Neural crest cell (in vitro differentiated cells): ENCODE measurements at places on chromosomes 2 and 18. TPM values are rescaled to one million over a fixed set of nuclear protein-coding genes. Genes with fewer than 3 reads are reported as not detected.

Gene MC5R
- not detected in 2 replicates for total RNA-seq

DNA sequence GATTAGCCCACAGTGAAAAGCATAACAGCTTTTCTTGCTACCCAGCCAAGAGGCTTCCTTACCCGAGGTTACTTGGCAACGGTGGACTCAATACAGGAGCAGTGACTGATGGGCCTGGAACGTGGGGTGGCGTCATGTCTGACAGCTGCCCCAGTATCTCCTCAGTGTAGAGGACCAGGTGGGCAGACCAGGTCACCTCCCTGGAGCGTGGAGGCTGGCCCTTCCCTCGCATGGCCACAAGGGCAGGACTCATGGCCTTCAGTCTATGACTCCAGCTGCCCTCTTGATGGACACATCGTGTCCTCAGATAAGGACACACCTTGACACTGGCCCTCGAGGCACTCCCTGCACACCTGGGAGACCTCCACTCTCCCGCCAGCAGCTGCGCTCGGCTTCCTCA, 6.4 kb downstream of the ASPRV1 start:
- H3K4me1 ChIP-seq, result no peaks in the 10 kb centered on the region

- DNase-seq, result no peak
- H3K4me3 ChIP-seq, result no peak overlapping the region
- H3K4me1 ChIP-seq, result peaks cover 40% of the 10 kb centered on the region
Measured at GRCh38 chr2:28338046-28338817, 54.4 kb upstream of the FOSL2 start.

DNA sequence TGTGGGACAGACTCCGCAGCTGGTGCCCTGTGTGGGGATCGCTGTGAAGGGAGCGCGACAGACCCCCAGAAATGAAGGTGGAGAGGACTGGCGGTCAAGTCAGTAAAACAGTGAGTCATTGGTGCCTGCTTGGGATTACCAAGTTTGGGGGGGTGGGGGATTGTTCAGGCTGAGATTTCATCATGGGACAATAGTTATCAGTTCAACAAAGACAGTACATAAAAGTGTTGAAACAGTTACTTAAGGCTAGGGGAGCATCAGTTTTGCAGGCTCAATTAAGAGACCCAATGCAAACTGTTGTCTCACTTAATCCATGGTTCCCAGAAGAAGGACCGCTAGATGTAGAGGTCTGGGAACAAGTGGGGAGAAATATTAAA, 42.4 kb upstream of the PDK1 start:
- no peak for DNase-seq
- peaks cover 26% of the 10 kb centered on the region for H3K36me3 ChIP-seq
- no peaks in the 10 kb centered on the region for H3K4me1 ChIP-seq
- H3K27me3 ChIP-seq, result no peaks in the 10 kb centered on the region
- H3K4me3 ChIP-seq, result no peak overlapping the region

- H3K4me1 ChIP-seq, result peaks cover 17% of the 10 kb centered on the region
- DNase-seq, result no peak
- no peak overlapping the region for H3K27ac ChIP-seq
- H3K36me3 ChIP-seq, result peaks cover 13% of the 10 kb centered on the region
Measured at GRCh38 chr2:241391892-241392665, 36.0 kb downstream of the FARP2 start.

Gene NFE2L2
- 32.3 and 34.0 TPM in 2 replicates for total RNA-seq

- no peak overlapping the region for H3K27ac ChIP-seq
- H3K27me3 ChIP-seq, result peaks cover 95% of the 10 kb centered on the region
- H3K4me3 ChIP-seq, result no peak overlapping the region
- peaks cover 5% of the 10 kb centered on the region for H3K4me1 ChIP-seq
- H3K36me3 ChIP-seq, result no peaks in the 10 kb centered on the region
Measured at GRCh38 chr2:218986148-218986761, 1.3 kb upstream of the FEV start.

GRCh38 chr2:136065384-136065783, 52.6 kb downstream of the CXCR4 start:
- H3K36me3 ChIP-seq, result no peaks in the 10 kb centered on the region
- H3K4me3 ChIP-seq, result no peak overlapping the region
- H3K4me1 ChIP-seq, result peaks cover 57% of the 10 kb centered on the region
- no peaks in the 10 kb centered on the region for H3K27me3 ChIP-seq

DNA sequence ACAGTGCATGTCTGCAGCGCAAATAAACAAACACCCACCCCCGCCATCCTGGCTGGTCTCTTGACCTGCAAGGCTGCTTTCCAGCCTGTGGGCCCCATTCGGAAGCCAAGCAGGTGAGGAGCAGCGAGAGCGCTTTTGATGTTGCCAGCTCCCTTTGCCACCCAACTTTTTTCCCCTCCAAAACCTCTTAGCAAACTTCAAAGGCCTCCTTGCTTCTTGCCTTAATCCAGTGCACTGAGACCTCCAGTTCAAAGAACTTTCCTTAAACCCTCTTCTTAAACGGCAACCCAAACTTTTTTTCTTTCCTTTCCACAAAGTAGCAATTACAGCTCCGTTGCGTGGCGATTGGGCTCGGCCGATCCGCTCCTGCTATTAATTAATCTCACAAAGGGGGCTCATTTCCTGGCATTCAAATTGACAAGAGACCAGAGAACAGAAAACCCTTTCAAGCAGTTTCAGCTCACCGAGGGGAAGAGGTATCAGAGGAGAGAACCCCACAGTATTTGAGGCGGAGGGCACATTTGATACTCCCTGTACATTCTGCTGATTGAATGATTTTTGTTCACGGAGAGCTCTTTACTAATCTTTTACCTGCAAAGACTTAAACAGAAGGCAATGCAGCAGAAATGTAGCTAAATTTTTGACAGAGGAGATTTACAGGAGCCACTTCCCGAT, 531.4 kb downstream of the TMEM182 start:
- H3K4me1 ChIP-seq, result peaks cover 65% of the 10 kb centered on the region
- DNase-seq, result no peak
- H3K27ac ChIP-seq, result peak overlapping the region; percentile 94

DNA sequence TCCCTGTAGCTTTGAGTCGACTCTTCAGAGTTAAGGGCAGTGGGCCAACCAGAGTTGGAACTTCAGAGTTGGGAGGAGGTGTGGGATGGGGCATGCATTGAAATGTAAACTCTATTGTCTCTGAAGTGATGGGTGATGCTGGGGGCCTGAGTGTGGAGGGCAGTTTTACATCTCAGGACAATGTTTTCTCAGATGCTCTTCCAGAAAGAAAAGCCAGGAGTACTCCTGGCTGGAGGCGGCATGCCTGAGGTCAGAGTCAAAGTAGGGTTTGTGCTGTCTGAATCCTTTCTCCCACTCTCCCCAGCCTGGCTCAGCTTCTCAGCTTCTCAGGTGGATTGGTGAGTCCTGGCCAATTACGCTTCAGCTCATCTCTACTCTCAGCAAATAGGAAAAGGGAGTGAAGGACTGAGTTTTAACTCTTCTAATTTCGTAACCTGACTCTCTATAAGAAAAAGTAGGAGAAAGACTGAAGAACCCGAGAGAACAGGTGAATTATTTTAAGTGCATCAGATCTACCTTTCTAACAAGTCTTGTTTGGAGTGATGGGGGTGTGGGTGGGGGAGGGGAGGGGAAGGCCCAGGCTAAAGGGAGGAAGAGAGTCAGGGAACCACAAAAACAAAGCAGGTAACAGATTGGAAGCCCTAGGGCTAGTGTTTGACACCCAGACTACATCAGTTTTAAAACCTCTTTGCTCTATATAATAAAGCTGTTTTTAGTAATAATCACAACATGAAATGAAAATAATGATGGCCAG, 107.5 kb upstream of the PELI1 start:
- H3K4me3 ChIP-seq, result no peak overlapping the region
- H3K4me1 ChIP-seq, result peaks cover 5% of the 10 kb centered on the region
- H3K27ac ChIP-seq, result no peak overlapping the region
- no peak for DNase-seq
- H3K27me3 ChIP-seq, result peaks cover 69% of the 10 kb centered on the region
- peaks cover 22% of the 10 kb centered on the region for H3K36me3 ChIP-seq

- peaks cover 3% of the 10 kb centered on the region for H3K27me3 ChIP-seq
- no peak overlapping the region for H3K27ac ChIP-seq
- H3K4me3 ChIP-seq, result no peak overlapping the region
- no peaks in the 10 kb centered on the region for H3K36me3 ChIP-seq
- H3K4me1 ChIP-seq, result peaks cover 8% of the 10 kb centered on the region
- DNase-seq, result no peak
Measured at GRCh38 chr18:59547581-59548182, 149.5 kb downstream of the CCBE1 start.

Gene LIMS3
- 1.2 and 1.5 TPM in 2 replicates for total RNA-seq

DNA sequence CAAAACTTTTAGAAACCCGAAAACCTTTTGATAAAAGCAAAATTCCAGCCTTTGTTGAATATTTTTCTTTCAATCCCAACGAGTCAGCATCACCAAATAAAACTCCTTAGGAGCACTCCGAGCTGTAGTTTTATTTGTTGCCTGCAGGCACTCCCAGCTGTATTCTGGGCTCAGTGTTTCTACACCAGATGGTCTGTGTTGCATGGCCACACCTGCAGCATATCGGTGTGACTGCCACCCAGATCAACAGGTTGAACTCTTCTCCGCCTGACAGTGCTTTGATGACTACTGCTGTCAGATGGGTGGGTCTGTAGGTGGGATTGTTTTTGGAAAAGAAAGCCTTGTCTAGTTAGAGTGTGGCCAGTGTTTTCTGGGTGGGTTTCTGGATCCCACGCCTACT, 32.7 kb downstream of the APCDD1 start:
- H3K36me3 ChIP-seq, result peaks cover 11% of the 10 kb centered on the region
- DNase-seq, result no peak
- no peaks in the 10 kb centered on the region for H3K27me3 ChIP-seq

Gene CFAP53
- 0.54 and 0.84 TPM in 2 replicates for total RNA-seq

DNA sequence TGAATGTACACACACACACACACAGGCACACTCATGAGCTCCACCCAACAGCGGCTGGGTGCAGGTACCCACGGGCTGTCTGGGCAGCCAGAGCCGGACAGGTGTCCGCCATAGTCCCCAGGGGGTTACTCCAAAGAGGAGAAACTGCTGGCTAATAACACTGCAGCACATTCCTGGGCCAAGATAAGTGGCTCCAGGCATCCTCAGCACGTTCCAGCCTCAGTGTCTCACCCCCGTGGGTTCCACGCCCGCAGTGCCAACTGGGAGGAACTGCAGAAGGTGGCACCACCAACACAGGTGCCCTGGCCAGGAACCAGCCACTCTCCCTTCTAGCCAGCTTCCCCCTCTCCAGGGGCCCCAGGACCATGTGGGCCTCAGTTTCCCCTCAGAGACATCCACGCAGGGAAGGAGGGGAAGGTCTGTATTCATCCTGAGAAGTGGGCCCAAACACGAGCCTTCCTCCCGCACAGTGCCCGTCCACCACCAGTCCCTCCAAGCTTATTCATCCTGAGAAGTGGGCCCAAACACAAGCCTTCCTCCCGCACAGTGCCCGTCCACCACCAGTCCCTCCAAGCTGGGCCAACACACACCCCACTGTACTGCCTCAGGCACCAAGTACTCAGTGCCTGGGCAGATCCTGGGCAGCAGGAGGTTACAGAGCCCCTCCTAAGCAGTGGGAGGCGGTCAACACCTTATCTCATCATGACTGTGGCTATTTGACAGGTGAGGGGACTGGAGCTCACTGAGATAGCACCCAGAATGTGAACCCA, 47.6 kb downstream of the TNS1 start:
- H3K4me1 ChIP-seq, result peaks cover 8% of the 10 kb centered on the region
- H3K4me3 ChIP-seq, result no peak overlapping the region
- no peak for DNase-seq

Gene NT5DC4
- total RNA-seq, result not detected in 2 replicates

DNA sequence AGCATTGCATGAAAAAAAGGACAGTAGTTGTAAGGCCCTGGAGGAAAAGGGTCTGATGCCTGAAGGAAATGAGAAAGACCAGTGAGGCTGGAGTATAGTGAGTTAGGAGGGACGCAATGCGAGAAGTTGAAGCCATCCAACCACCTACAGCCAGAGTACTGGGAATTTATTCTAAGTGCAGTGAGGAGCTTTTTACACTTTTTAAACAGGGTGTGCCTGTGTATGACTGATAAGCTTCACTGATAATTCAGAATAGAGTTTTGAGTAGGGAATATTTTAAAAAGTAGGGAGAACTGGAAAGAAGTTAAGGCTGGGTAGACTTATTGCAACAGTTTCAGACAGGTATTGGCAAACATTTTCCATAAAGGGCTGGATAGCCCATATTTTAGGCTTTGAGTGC, 35.9 kb upstream of the CCDC85A start:
- no peak overlapping the region for H3K27ac ChIP-seq
- no peak overlapping the region for H3K4me3 ChIP-seq
- H3K4me1 ChIP-seq, result no peaks in the 10 kb centered on the region
- H3K27me3 ChIP-seq, result peaks cover 7% of the 10 kb centered on the region
- H3K36me3 ChIP-seq, result no peaks in the 10 kb centered on the region

Gene CLEC4F
- total RNA-seq, result not detected in 2 replicates

- no peaks in the 10 kb centered on the region for H3K27me3 ChIP-seq
- peaks cover 10% of the 10 kb centered on the region for H3K4me1 ChIP-seq
Measured at GRCh38 chr2:238596571-238597551, 170.1 kb downstream of the ASB1 start.

DNA sequence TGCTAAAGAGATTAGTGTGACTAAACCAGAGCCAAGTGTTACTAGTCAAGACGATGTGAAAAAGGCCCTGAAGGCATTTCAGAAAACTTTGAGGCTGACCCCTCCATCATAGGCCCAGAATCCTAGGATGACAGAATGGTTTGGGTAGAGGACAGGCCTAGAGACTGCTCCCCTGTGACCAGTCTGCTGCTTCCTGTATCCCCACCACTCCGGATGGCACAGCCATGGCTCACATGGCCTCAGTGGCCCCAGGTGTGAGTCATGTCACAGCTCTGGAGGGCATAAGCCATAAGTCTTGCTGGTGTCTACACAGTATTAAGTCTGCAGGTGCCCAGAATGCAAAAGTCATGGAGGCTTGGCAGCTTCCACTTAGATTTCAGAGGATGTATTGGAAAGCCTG, 12.4 kb upstream of the STAT1 start:
- no peak overlapping the region for H3K27ac ChIP-seq
- H3K4me1 ChIP-seq, result no peaks in the 10 kb centered on the region
- no peaks in the 10 kb centered on the region for H3K36me3 ChIP-seq

GRCh38 chr2:127453392-127454171, 35.4 kb downstream of the PROC start:
- no peak overlapping the region for H3K27ac ChIP-seq
- DNase-seq, result no peak
- no peak overlapping the region for H3K4me3 ChIP-seq
- H3K36me3 ChIP-seq, result no peaks in the 10 kb centered on the region

Gene ALLC
- not detected in 2 replicates for total RNA-seq

GRCh38 chr2:119488245-119489214, 35.8 kb downstream of the SCTR start:
- no peak overlapping the region for H3K4me3 ChIP-seq
- peaks cover 3% of the 10 kb centered on the region for H3K27me3 ChIP-seq
- H3K36me3 ChIP-seq, result no peaks in the 10 kb centered on the region
- DNase-seq, result no peak
- H3K4me1 ChIP-seq, result no peaks in the 10 kb centered on the region

GRCh38 chr2:17600556-17601204, 60.2 kb downstream of the VSNL1 start:
- no peaks in the 10 kb centered on the region for H3K4me1 ChIP-seq
- H3K27me3 ChIP-seq, result no peaks in the 10 kb centered on the region
- no peaks in the 10 kb centered on the region for H3K36me3 ChIP-seq

Gene PRKAG3
- total RNA-seq, result not detected in 2 replicates

GRCh38 chr2:16072638-16073290, 132.4 kb downstream of the MYCN start:
- H3K27ac ChIP-seq, result peak overlapping the region; percentile 36
- no peak overlapping the region for H3K4me3 ChIP-seq
- H3K4me1 ChIP-seq, result peaks cover 64% of the 10 kb centered on the region
- no peaks in the 10 kb centered on the region for H3K36me3 ChIP-seq

GRCh38 chr2:86788881-86789686, 1.6 kb downstream of the CD8A start:
- no peak overlapping the region for H3K27ac ChIP-seq
- peaks cover 8% of the 10 kb centered on the region for H3K4me1 ChIP-seq
- peaks cover 87% of the 10 kb centered on the region for H3K27me3 ChIP-seq
- no peak for DNase-seq
- H3K36me3 ChIP-seq, result no peaks in the 10 kb centered on the region

Gene ASB18
- not detected in 2 replicates for total RNA-seq
